ENCODE measurements at places on chromosomes 1 and 21. TPM values are rescaled to one million over a fixed set of nuclear protein-coding genes. Genes with fewer than 3 reads are reported as not detected.

PIK3R3 gene
- 3.2 TPM for total RNA-seq

RIPK4 gene
- total RNA-seq: not detected

UBE2U gene
- total RNA-seq: not detected

TAS1R3 gene
- 0.38 TPM for total RNA-seq

RGS4 gene
- total RNA-seq: not detected

HEYL gene
- not detected for total RNA-seq

ITSN1 gene
- total RNA-seq: 4.8 TPM

MYOC gene
- total RNA-seq: not detected

PROK1 gene
- total RNA-seq: not detected

LEMD1 gene
- total RNA-seq: not detected

OR14A2 gene
- not detected for total RNA-seq

CLCNKB gene
- not detected for total RNA-seq

GPR157 gene
- 4.6 TPM for total RNA-seq

IFNLR1 gene
- 5.3 TPM for total RNA-seq

LCE1C gene
- total RNA-seq: not detected

LORICRIN gene
- not detected for total RNA-seq

NUP210L gene
- total RNA-seq: not detected

HPDL gene
- total RNA-seq: 39.8 TPM

SPRR2G gene
- not detected for total RNA-seq

C1QTNF12 gene
- total RNA-seq: 2.8 TPM

PDZK1 gene
- total RNA-seq: 0.16 TPM

TNFRSF1B gene
- total RNA-seq: 145 TPM

B3GALT2 gene
- 0.05 TPM for total RNA-seq

HPCAL4 gene
- total RNA-seq: 0.44 TPM

RIPPLY3 gene
- 0.26 TPM for total RNA-seq

COL24A1 gene
- total RNA-seq: 0.02 TPM

SPRR2F gene
- total RNA-seq: not detected

ABCG1 gene
- total RNA-seq: 10.3 TPM

IGSF9 gene
- total RNA-seq: not detected

RNF220 gene
- 101 TPM for total RNA-seq

C1QA gene
- total RNA-seq: not detected

TMPRSS2 gene
- total RNA-seq: not detected

LCE1B gene
- total RNA-seq: not detected

MAP1LC3C gene
- not detected for total RNA-seq

SPRR3 gene
- not detected for total RNA-seq

DFFA gene
- total RNA-seq: 57.4 TPM

CRYBG2 gene
- total RNA-seq: 1.1 TPM

TMEM269 gene
- total RNA-seq: not detected
